ENCODE measurements at places on chromosomes 1 and 21.

DNA sequence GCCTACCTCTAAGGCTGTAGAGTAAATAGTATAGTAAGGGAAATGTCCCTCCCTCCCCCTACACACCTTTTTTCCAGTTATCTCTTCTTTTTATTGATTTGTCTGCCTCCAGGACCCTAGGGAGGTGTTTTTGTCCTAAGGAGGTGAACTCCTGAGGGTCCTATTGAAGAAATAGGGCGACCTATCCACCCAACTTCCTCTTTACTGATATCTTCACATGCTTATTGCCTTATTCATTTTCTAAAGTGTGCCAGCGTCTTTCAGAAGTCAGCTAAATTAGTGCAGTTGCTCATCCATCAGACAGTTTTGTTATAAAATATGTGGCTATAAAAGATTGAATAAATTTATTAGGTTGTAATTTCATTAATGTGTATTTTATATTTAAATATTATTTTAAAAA is 5.9 kb downstream of the BACH1 start:
- H3K36me3 ChIP-seq, result no peaks in the 10 kb centered on the region
- H3K27ac ChIP-seq, result no peak overlapping the region
- H3K4me3 ChIP-seq, result no peak overlapping the region

DNA sequence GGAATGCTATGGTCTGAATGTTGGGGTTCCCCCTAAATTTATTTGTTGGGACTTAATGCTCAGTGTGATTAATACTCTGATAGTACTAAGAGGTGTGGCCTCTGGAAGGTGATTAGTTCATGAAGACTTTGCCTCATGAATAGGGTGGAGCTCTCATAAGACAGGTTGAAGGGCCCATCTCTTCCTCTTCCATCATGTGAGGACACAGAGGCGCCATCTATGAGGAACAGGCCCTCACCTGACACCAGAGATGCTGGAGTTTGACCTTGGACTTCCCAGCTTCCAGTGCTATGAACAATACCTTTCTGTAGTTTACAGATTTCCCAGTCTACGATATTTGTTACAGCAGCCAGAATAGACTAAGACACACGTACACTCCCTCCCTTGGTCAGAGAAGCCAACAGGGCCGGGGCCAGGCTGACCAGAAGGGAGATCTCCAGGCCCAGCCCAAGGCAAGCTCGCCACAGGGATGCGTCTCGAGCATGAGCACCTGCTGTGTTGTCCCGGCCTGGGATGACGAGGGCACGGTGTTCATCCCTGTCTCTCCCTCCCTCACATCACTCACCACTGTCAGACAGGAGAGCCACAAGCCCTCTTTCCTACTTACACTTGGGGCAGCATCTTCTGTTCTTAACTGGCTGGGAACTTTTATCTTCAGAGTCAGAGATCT is 4.7 kb upstream of the ABCG1 start:
- no peaks in the 10 kb centered on the region for H3K27me3 ChIP-seq
- no peak overlapping the region for H3K27ac ChIP-seq
- H3K4me3 ChIP-seq, result no peak overlapping the region

- no peak overlapping the region for H3K4me3 ChIP-seq
- no peak for DNase-seq
- H3K27me3 ChIP-seq, result no peaks in the 10 kb centered on the region
- H3K4me1 ChIP-seq, result peaks cover 13% of the 10 kb centered on the region
- no peak overlapping the region for H3K27ac ChIP-seq
Measured at GRCh38 chr1:153633161-153633753, 609 bp upstream of the CHTOP start.

DNA sequence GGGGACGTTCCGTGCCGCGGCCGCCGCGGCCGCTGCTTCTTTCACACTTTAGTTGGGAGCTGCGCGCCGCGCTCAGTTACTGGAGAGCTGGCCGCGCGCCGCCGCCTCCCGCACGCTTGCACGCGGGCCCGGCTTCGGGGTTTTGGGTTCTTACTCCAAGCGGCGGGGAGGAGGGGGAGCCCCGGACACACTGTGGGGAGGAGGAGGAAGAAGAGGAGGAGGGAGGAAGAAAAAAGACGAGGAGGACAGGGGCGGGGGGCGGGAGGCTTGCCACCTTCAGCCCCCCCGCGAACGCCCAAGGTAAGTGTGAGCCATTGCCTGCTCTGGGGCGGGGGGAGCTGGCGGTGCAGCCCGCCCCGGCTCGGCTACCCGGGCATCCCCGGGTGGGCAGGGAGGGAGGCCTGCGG is 243 bp downstream of the C1orf21 start:
- H3K27me3 ChIP-seq, result no peaks in the 10 kb centered on the region
- H3K4me3 ChIP-seq, result peak overlapping the region; percentile 97
- DNase-seq, result no peak
- peaks cover 17% of the 10 kb centered on the region for H3K4me1 ChIP-seq
- H3K27ac ChIP-seq, result peak overlapping the region; percentile 75

GRCh38 chr1:69233463-69233862 is 334.3 kb upstream of the LRRC7 start:
- no peak for DNase-seq
- H3K4me3 ChIP-seq, result no peak overlapping the region
- H3K36me3 ChIP-seq, result no peaks in the 10 kb centered on the region
- H3K27ac ChIP-seq, result no peak overlapping the region

GRCh38 chr1:204975568-204976235 is 67.3 kb upstream of the CNTN2 start:
- DNase-seq, result peak; percentile 43
- no peaks in the 10 kb centered on the region for H3K27me3 ChIP-seq
- H3K36me3 ChIP-seq, result no peaks in the 10 kb centered on the region
- no peak overlapping the region for H3K27ac ChIP-seq

Measured in common myeloid progenitor, CD34-positive (primary cell).